A549 treated with CpdA at 1 μM for 4 hours (cell line): ENCODE measurements at places on chromosomes 3 and 15. TPM values are rescaled to one million over a fixed set of nuclear protein-coding genes. Genes with fewer than 3 reads are reported as not detected.

The PLS1 gene
- 12.9 to 15.5 TPM (median 14.4 TPM) in 5 replicates for total RNA-seq

The CIDEC gene
- 1.6 to 3.0 TPM (median 2.6 TPM) in 5 replicates for total RNA-seq

The NMB gene
- total RNA-seq: 15.2 to 25.8 TPM (median 23.7 TPM) in 5 replicates

The SPTBN5 gene
- 0.09 to 0.29 TPM (median 0.23 TPM) in 5 replicates for total RNA-seq

The KLHL6 gene
- total RNA-seq: not detected in 5 replicates

The TEX55 gene
- total RNA-seq: 0.03 TPM in 1 of 5 replicates, not detected in the others

The CKMT1B gene
- 2.6 to 7.6 TPM (median 3.8 TPM) in 5 replicates for total RNA-seq

The GSK3B gene
- 25.4 to 33.4 TPM (median 30.7 TPM) in 5 replicates for total RNA-seq

The PSTPIP1 gene
- not detected in 5 replicates for total RNA-seq

The LRIG1 gene
- 4.8 to 6.4 TPM (median 5.6 TPM) in 5 replicates for total RNA-seq

The UBA3 gene
- total RNA-seq: 23.1 to 32.7 TPM (median 24.4 TPM) in 5 replicates

The FRMD5 gene
- 3.4 to 4.8 TPM (median 3.7 TPM) in 5 replicates for total RNA-seq

The SENP5 gene
- 5.4 to 8.7 TPM (median 7.2 TPM) in 5 replicates for total RNA-seq

The CILP gene
- 0.03 to 0.06 TPM (median 0.04 TPM) in 4 of 5 replicates, not detected in the other for total RNA-seq

The RYR3 gene
- 0.02 to 0.06 TPM (median 0.05 TPM) in 5 replicates for total RNA-seq

The ZNF106 gene
- 8.8 to 12.3 TPM (median 11.1 TPM) in 5 replicates for total RNA-seq

The CFAP100 gene
- total RNA-seq: not detected in 5 replicates

The ADGRG7 gene
- total RNA-seq: not detected in 5 replicates

The SELENOT gene
- 84.6 to 117 TPM (median 112 TPM) in 5 replicates for total RNA-seq

The CERS3 gene
- total RNA-seq: not detected in 5 replicates

The LRRC15 gene
- total RNA-seq: 0.15 to 0.26 TPM (median 0.17 TPM) in 5 replicates

The NBEAL2 gene
- 31.0 to 51.9 TPM (median 42.1 TPM) in 5 replicates for total RNA-seq

The PTPRG gene
- total RNA-seq: 1.9 to 2.7 TPM (median 2.6 TPM) in 5 replicates

The LSAMP gene
- 0.06 to 0.30 TPM (median 0.08 TPM) in 5 replicates for total RNA-seq

The TRIM71 gene
- 0.01 to 0.03 TPM in 2 of 5 replicates, not detected in the others for total RNA-seq

The IL17RD gene
- total RNA-seq: 0.47 to 1.4 TPM (median 1.2 TPM) in 5 replicates

The UCN2 gene
- total RNA-seq: 8.5 to 11.8 TPM (median 10.2 TPM) in 5 replicates

The PPP1R14D gene
- 0.20 to 0.32 TPM in 2 of 5 replicates, not detected in the others for total RNA-seq

The IRAK2 gene
- total RNA-seq: 23.0 to 31.6 TPM (median 25.3 TPM) in 5 replicates

The GADL1 gene
- total RNA-seq: not detected in 5 replicates

The GOLGA8S gene
- total RNA-seq: 0.10 to 0.20 TPM (median 0.15 TPM) in 5 replicates

The EXD1 gene
- 0.06 to 0.12 TPM (median 0.10 TPM) in 3 of 5 replicates, not detected in the others for total RNA-seq

The MORC1 gene
- not detected in 5 replicates for total RNA-seq

The CD80 gene
- total RNA-seq: not detected in 5 replicates

The ROPN1 gene
- not detected in 5 replicates for total RNA-seq

The KBTBD8 gene
- total RNA-seq: 0.32 to 0.83 TPM (median 0.65 TPM) in 5 replicates

The MUC20 gene
- 0.40 to 0.98 TPM (median 0.56 TPM) in 5 replicates for total RNA-seq

The C15orf39 gene
- 25.0 to 31.7 TPM (median 30.1 TPM) in 5 replicates for total RNA-seq

The GPR156 gene
- total RNA-seq: 0.34 to 1.2 TPM (median 0.48 TPM) in 5 replicates

The BOC gene
- total RNA-seq: 6.1 to 7.5 TPM (median 7.0 TPM) in 5 replicates

The CCDC54 gene
- total RNA-seq: not detected in 5 replicates

The KCNMB2 gene
- total RNA-seq: not detected in 5 replicates

The SI gene
- total RNA-seq: not detected in 5 replicates

The CORO2B gene
- total RNA-seq: 2.7 to 4.8 TPM (median 3.7 TPM) in 5 replicates
